Suppressor macrophage treated with lipopolysaccharide for 4 hours (primary cell): ENCODE measurements at places on chromosomes 7 and 10.

DNA sequence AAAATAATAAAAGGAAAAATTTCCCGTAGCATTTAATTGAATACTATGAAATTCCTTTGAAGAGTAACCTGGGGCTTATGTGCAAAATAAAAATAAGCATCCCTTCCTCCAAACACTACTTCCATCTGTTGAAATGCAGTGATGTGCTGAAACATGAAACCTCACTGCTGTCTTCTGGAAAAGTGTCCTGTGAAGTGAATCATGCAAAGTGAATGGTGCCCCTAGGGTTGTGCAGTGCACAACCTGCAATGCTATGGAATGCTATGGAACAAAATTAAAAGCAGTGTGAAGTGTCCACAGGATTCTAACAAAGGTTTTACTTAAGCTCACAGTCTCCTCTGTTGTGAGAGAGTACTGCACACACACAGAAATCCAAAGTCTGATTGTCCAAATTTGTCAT, 480.9 kb downstream of the ETV1 start:
- DNase-seq, result no peak

DNA sequence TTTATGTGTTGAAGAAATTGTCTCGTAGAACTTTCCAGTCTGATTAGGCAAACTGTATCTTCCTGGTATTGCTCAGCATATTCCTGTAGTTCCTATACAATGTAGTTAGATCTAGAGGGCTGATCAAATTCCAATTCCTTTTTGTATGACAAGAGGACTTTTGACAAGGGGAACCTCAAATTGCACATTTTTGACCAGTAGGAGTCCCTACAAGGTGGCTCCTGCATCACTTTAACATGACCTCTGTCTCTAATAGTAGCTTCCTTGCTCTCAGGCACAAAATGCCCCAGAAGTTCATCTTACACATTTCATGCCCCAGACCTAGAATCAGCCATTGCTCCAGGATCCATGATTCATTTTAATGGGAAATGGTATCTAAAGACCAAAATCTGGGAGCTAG, 18.7 kb downstream of the HERPUD2 start:
- peak; percentile 6 for DNase-seq

DNA sequence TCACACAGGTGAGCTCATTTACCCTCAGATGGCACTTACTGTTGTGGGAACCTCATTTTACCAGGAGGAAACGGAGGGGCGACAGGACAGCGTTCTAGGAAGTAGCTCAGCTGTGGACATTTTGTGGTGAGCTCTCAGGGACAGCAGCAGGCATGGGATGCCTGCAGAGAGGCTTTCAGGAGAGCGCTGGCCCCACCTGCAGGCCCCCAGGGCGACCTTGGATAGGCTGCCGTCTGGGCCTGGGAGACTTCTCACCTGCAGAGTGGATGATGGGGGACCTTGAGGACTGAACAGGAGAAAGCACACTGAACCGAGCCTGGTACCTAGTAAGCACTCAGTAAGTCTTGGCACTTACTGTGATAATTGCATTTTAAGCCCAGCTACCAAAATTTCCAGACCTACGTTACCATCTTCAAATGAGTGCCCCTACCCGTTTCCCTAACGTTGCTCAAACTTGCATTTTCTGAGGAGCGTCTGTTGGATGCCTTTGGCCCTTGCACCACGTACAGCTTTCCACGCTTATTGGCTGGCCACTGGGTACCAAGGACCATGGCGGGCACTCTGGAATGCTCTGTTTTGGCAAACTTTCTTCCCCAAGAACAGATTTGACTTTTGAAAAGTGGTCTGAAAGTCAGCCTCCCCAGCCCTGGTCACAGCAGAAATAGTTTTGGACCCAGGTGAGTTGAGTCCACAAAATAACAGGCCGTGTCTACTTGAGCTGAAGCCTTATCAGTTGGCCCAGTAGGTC, 223.4 kb downstream of the EBF3 start:
- DNase-seq, result no peak

- DNase-seq, result no peak
Measured at GRCh38 chr10:132408823-132409666, 12.0 kb downstream of the PWWP2B start.
